ENCODE measurements at places on chromosomes 6 and 20. TPM values are rescaled to one million over a fixed set of nuclear protein-coding genes. Genes with fewer than 3 reads are reported as not detected.

Gene RBM24
- polyA plus RNA-seq, result 8.1 TPM

Gene DEFB132
- not detected for polyA plus RNA-seq

Gene SMPDL3A
- 14.2 TPM for polyA plus RNA-seq

- H3K27me3 ChIP-seq, result peaks cover 5% of the 10 kb centered on the region
- H3K36me3 ChIP-seq, result no peaks in the 10 kb centered on the region
- H3K4me1 ChIP-seq, result no peaks in the 10 kb centered on the region
- no peak overlapping the region for H3K4me3 ChIP-seq
- DNase-seq, result no peak
These were observed 29.1 kb downstream of the ARHGAP40 start for GRCh38 chr20:38630727-38631126.

DNA sequence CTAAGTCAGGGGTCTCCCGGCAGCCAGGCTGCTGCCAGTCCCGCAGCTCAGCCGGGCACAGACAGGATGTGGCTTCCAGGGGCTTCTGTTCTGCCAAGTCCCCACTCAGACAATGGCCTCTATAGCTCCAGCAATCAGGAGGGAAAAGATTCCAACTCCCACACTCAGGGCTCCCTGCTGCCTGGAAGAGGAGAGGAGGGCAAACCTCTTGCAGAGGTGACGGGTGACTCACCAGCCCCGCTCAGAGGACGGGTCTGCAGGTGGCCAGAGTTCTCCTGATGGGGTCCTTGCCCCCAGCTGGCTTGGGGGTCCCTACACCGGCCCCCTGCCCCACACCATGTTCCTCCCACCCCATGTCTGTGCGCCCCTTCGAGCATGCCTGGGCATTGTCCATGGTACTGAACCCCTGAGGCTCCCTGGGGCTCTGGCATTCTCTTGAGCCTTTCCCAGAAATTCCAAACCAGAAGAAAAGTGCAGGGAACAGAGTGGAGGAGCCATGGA, 32.6 kb downstream of the NTSR1 start:
- no peak overlapping the region for H3K4me3 ChIP-seq
- no peak for DNase-seq
- H3K36me3 ChIP-seq, result no peaks in the 10 kb centered on the region
- no peaks in the 10 kb centered on the region for H3K27me3 ChIP-seq

Data from IMR-90 (cell line).